Transverse colon (tissue), 4 donors: ENCODE measurements at places on chromosomes 3 and 15. TPM values are rescaled to one million over a fixed set of nuclear protein-coding genes. Genes with fewer than 3 reads are reported as not detected.

GRCh38 chr15:99104788-99105513, at the start of gene SYNM:
TSS of gene SYNM (plus strand) at chr15:99105080. CDS start at chr15:99105200, 120 bp downstream.
- H3K27me3 ChIP-seq = peaks cover 56% of the 10 kb centered on the region
- peak within 1 kb of the TSS; percentile 50 for H3K4me3 ChIP-seq
- H3K36me3 ChIP-seq = no peaks in the 10 kb centered on the region
- peak within 1 kb of the TSS; percentile 86 for H3K27ac ChIP-seq
- peaks cover 8% of the 10 kb centered on the region for H3K4me1 ChIP-seq

- peak overlapping the region; percentile 22 for H3K27ac ChIP-seq
- no peaks in the 10 kb centered on the region for H3K36me3 ChIP-seq
- H3K27me3 ChIP-seq = no peaks in the 10 kb centered on the region
- H3K4me1 ChIP-seq = peaks cover 10% of the 10 kb centered on the region
- H3K4me3 ChIP-seq = no peak overlapping the region
These were observed 480.7 kb upstream of the ADAMTS9 start for GRCh38 chr3:65168547-65168946.

SV2B gene
- total RNA-seq = 10.3 TPM

DNA sequence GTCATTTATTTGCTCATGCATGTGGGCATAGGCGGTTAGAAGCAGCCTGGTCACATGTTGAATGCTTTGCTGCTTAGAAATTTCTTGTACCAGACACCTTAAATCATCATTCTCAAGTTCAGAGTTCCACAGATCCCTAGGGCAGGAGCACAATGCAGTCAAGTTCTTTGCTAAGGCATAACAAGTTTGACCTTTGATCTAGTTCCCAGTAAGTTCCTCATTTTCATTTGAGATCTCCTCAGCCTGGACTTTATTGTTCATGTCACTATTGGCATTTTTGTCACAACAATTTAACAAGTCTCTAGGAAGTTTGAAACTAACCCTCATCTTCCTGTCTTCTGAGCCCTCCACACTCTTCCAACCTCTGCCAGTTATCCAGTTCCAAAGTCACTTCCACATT, 22.8 kb downstream of the HGD start:
- H3K36me3 ChIP-seq = no peaks in the 10 kb centered on the region
- DNase-seq = no peak
- H3K27me3 ChIP-seq = no peaks in the 10 kb centered on the region
- no peak overlapping the region for H3K27ac ChIP-seq
- H3K4me3 ChIP-seq = no peak overlapping the region
- peaks cover 11% of the 10 kb centered on the region for H3K4me1 ChIP-seq

- DNase-seq = peak; percentile 8
- peaks cover 53% of the 10 kb centered on the region for H3K27me3 ChIP-seq
- H3K36me3 ChIP-seq = no peaks in the 10 kb centered on the region
- H3K27ac ChIP-seq = no peak overlapping the region
These were observed 775 bp upstream of the CCDC39 start for GRCh38 chr3:180680097-180680430.

SNURF gene
- total RNA-seq = 12.5 TPM

DPPA2 gene
- not detected for total RNA-seq

GRCh38 chr3:7166460-7166859, 305.5 kb downstream of the GRM7 start:
- no peak overlapping the region for H3K27ac ChIP-seq
- no peak for DNase-seq
- H3K4me3 ChIP-seq = no peak overlapping the region
- H3K27me3 ChIP-seq = no peaks in the 10 kb centered on the region

DNA sequence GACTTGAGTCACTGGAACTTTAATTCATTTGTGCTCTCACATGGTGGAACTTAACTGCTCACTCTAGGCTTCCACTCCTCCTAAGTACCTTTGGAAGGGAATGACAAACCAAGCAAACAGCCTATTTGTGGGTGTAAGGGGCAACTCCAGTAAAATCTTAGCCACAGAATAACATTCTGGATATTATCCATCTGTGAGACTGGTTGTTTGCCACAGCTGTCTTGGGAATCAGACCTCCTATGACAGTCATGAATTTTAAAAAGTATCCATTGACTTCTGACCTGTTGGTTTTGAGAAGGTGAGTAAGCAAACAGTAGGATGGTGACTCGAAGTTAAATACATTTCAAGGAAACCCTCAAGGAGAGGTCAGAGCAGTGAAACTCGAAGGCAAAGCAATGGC, 147.3 kb upstream of the CDIN1 start:
- no peaks in the 10 kb centered on the region for H3K27me3 ChIP-seq
- H3K4me1 ChIP-seq = no peaks in the 10 kb centered on the region
- H3K27ac ChIP-seq = no peak overlapping the region
- no peak for DNase-seq
- no peaks in the 10 kb centered on the region for H3K36me3 ChIP-seq

THBS1 gene
- total RNA-seq = 347 TPM

STRC gene
- not detected for total RNA-seq

- H3K4me1 ChIP-seq = no peaks in the 10 kb centered on the region
- no peak overlapping the region for H3K27ac ChIP-seq
These were observed 107.9 kb upstream of the ARL6 start for GRCh38 chr3:97656638-97657037.

DNA sequence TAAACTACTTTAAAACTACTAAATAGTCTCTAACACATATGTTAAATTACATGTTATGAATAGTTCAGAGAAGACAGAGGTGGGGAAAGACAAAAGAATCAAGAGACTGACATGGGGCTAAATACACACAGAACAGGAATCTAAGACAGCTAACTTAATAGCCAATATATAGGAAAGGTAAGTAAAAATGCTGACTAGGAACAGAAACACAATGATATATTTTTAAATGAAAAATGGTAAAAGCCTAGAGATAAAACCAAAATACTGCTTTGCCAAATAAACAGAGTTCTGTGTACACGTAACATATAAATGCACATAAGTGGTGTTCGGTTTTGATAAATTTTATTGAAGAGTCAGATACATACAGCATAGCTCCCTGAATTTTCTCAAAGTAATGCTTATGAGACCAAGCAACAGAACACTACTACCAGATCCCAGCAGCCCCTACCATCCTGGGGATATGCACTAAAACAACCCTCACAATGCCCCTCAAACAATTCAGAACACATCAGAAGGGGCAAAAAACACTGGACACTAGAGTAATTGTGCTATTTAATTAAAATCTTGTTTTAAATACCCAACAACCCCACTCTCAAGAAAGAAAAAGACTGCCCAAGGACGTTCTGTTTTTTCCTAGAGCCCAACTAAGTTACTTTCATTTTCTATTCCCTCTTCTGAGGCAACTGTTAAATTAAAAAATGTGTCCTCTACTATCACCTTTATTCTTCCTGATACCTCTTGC, 121.1 kb downstream of the ADAM10 start:
- no peak overlapping the region for H3K4me3 ChIP-seq
- no peak for DNase-seq
- H3K27me3 ChIP-seq = no peaks in the 10 kb centered on the region
- peak overlapping the region; percentile 85 for H3K27ac ChIP-seq
- H3K36me3 ChIP-seq = peaks cover 8% of the 10 kb centered on the region
- peaks cover 16% of the 10 kb centered on the region for H3K4me1 ChIP-seq

GRCh38 chr15:67172172-67172571, 82.3 kb downstream of the AAGAB start:
- no peak overlapping the region for H3K4me3 ChIP-seq
- no peaks in the 10 kb centered on the region for H3K36me3 ChIP-seq
- H3K27ac ChIP-seq = no peak overlapping the region
- no peak for DNase-seq
- H3K4me1 ChIP-seq = peaks cover 13% of the 10 kb centered on the region

- no peak overlapping the region for H3K4me3 ChIP-seq
- H3K27me3 ChIP-seq = no peaks in the 10 kb centered on the region
- no peaks in the 10 kb centered on the region for H3K4me1 ChIP-seq
- DNase-seq = no peak
- H3K36me3 ChIP-seq = no peaks in the 10 kb centered on the region
- H3K27ac ChIP-seq = no peak overlapping the region
These were observed 72.7 kb downstream of the IL1RAP start for GRCh38 chr3:190586631-190587011.

- H3K36me3 ChIP-seq = no peaks in the 10 kb centered on the region
- H3K27ac ChIP-seq = no peak overlapping the region
- no peaks in the 10 kb centered on the region for H3K4me1 ChIP-seq
- no peak for DNase-seq
- no peaks in the 10 kb centered on the region for H3K27me3 ChIP-seq
These were observed 48.5 kb upstream of the UBP1 start for GRCh38 chr3:33488683-33489082.

MYRIP gene
- 7.0 TPM for total RNA-seq

- no peaks in the 10 kb centered on the region for H3K27me3 ChIP-seq
- H3K27ac ChIP-seq = peak overlapping the region; percentile 54
- DNase-seq = no peak
- no peaks in the 10 kb centered on the region for H3K36me3 ChIP-seq
- H3K4me3 ChIP-seq = no peak overlapping the region
These were observed 36.1 kb downstream of the IGF1R start for GRCh38 chr15:98684436-98684835.

GRCh38 chr3:10332481-10333348, 11.8 kb upstream of the SEC13 start:
- no peaks in the 10 kb centered on the region for H3K4me1 ChIP-seq
- DNase-seq = no peak
- no peak overlapping the region for H3K4me3 ChIP-seq
- no peak overlapping the region for H3K27ac ChIP-seq

DNA sequence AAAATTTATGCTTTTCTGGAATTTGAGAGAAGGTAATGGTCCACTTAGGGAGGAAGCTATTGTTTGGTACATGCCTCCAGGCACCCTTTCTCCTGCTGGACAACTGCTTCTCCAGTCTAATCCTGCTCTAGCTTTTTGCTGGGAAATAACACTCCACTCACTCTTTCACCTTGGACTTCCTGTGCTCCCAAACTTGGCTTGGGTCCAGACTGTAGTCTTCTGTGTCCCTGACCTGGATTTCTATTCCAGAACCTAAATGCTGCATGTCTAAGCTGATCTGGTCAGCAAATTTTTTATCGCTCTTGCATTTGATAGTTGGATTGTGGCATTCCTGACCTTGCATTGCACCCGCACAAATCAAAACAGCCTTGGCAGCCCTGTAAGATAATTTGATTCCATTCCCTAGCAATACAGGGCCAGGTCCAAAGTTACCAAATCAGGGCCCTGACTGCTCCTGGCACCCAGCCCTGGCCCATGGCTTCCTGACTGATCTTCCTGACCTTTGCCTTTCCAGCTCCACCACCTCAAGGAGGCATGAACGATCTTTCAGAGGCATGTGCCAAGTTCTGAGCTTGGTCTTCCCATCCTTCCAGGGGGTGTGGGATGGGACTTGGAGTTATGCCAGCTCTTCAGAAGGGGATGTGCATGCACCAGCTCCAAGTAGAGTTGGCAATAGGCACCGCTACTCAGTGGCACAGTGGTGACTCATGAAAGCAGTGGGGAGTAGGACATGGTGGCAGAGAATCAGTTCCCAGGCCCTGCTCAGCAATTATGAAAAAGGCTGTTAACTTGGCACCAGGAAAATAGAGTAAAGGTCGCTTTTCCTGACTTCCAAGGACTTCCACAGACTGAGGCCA, 43.9 kb upstream of the GOLGA8J start:
- no peak overlapping the region for H3K27ac ChIP-seq
- no peaks in the 10 kb centered on the region for H3K36me3 ChIP-seq

DNA sequence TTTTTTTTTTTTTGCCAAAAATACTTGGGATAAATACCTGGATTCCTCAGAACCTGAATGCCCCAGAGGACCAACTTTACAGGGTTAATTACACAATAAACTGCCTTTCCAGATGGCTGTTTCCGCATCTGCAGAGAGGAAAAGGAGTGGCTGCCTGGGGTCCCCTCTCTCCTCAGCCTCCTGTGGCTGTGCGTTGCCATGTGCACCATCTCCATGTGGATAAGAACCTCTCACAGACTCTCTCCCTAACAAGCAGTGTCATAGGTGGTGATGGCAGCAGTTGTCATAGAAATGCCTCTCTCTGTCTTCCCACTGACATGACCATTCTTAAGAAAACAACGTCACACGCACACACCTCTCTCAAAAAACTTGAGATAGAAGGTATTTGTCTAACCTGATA, 179.4 kb downstream of the RPLP1 start:
- H3K27ac ChIP-seq = no peak overlapping the region
- H3K27me3 ChIP-seq = peaks cover 7% of the 10 kb centered on the region
- no peaks in the 10 kb centered on the region for H3K36me3 ChIP-seq
- no peaks in the 10 kb centered on the region for H3K4me1 ChIP-seq
- DNase-seq = no peak

DNA sequence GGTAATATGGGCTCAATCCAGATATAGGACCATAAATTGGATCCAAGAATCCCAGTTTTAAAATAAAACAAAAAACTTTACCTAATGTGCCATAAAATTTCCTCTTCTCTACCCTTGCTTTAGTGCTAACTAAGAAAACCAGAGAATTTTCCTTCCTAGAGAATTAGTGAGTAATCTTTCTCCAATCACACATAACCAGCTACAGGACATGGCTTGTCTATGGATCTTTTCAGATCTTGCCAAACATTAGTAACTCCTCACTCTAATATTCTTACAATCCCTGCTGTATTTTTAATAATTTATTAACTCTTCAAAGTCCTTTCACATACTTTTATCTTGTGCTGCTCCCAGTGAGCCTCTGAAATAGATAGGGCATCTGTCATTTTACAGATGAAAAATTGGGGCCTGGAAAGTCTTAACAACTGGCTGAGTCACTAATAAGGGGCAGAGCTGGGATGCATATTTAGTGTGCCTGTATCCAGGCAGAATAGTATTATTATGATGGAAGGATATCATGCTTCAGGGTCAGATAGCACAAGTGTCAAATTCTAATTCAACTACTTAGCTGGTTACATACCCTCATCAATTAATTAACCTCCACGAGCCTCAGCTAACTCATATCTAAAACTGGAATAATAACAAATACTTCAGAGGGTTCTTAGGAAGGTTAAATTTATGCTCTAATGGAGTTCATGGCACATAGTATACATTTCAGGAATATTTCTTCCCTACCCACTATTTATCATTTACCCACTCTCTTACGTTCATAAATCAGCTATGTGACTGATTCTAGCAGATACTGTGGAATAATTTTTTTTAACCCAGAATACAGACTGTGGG, 5.6 kb downstream of the ZBED2 start:
- H3K4me1 ChIP-seq = no peaks in the 10 kb centered on the region
- no peak for DNase-seq
- H3K4me3 ChIP-seq = no peak overlapping the region
- H3K27ac ChIP-seq = no peak overlapping the region
- H3K27me3 ChIP-seq = no peaks in the 10 kb centered on the region

- DNase-seq = no peak
- no peaks in the 10 kb centered on the region for H3K4me1 ChIP-seq
- H3K36me3 ChIP-seq = no peaks in the 10 kb centered on the region
- no peaks in the 10 kb centered on the region for H3K27me3 ChIP-seq
These were observed 775.0 kb downstream of the SQOR start for GRCh38 chr15:46409841-46410301.

GRCh38 chr15:63726491-63726890, 107.3 kb downstream of the HERC1 start:
- H3K36me3 ChIP-seq = peaks cover 46% of the 10 kb centered on the region
- H3K4me3 ChIP-seq = no peak overlapping the region
- no peak for DNase-seq
- H3K27me3 ChIP-seq = no peaks in the 10 kb centered on the region

ANKRD63 gene
- not detected for total RNA-seq
